ENCODE measurements at places on chromosomes 6 and 20.

GRCh38 chr20:57342829-57343228 lies 8.2 kb upstream of the RAE1 start:
- DNase-seq, result no peak

DNA sequence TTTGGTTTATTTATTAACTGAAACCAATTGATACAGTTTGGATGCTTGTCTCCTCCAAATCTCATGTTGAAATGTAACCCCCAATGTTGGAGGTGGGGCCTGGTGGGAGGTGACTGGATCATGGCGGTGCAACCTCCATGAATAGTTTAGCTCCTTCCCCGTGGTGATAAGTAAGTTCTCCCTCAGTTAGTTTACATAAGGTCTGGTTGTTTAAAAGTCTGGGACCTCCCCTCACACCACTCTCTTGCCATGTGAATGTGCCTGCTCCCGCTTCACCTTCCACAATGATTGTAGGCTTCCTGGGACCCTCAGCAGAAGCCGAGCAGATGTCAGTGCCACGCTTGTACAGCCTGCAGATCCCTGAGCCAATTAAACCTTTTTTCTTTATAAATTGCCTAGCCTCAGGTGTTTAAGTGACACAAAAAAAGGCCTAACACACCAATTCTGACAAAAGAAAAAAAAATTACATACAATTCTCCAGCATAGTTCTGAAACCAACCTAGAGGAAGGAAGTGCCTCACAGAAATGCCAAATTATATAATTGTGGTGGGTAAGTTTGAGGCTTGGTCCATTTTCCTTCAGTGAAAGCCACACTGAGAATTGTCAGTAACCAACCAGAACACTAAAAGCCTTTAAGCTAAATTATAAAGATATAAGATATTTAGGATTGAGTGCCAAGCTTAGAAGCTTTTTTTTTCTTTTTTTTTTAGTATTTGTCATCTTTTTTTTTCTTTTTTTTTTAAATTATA lies 15.0 kb downstream of the MAP7 start:
- no peak for DNase-seq

GRCh38 chr20:8860011-8860495 lies 208.8 kb upstream of the PLCB4 start:
- DNase-seq, result no peak

DNA sequence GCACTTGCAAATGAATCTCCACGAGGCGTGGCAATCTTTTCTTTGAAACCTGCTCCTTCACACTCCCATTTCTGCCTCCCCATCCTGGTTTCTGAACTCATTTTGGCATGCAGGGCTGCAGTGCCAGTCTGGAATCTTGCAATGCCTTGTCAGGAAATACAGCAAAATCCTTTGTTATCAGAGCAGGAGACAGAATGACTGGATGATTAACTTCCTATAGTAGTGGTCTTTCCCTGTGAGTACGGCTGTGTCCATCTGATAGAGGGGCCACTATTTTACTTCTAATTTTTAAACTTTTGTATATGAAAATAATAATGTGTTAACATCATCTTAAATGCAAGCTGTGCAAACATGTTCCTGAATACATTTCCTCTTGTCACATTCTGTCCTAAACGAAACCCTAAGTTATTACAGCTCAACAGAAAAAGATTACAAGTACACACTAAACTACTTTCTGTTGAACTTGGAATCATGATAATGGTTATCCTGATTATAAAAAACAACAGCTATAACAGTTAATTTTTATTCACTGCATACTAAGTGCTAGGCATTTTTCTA lies 140.2 kb downstream of the KIF13A start:
- DNase-seq, result no peak

- no peak for DNase-seq
Measured at GRCh38 chr6:102732898-102733297, 1339.4 kb downstream of the GRIK2 start.

Measured in stimulated activated CD4-positive, alpha-beta T cell treated with anti-CD3 and anti-CD28 coated beads, Interleukin-12 subunit alpha, Interleukin-12 subunit beta, amount 100 ng/mL, for 24 hours (primary cell).